ENCODE measurements at places on chromosomes 6 and 20.

GRCh38 chr6:164151161-164152120, 736.9 kb downstream of the QKI start:
- DNase-seq, result no peak

- no peak for DNase-seq
Measured at GRCh38 chr6:88141561-88142296, 24.4 kb downstream of the CNR1 start.

DNA sequence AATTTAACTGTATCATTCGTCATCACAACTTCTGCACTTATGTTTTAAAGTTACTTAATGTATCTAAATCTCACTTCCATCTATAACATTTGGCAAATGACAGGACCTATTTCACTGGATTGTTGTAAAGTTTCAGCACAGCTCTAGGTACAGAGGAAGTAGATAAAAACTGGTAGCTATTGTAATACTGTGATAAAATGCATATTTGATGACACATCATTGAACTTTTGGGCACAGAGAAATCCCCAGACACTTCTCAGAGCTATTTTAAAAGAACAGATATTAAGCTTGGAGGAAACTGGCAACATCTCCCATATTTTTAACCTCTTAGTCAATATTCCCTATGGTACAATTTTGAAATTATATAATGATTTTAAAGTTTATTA, 138.7 kb downstream of the RFPL4B start:
- no peak for DNase-seq

GRCh38 chr20:13549451-13549850, 89.3 kb downstream of the TASP1 start:
- DNase-seq, result no peak

GRCh38 chr6:125271486-125272159, 30.1 kb downstream of the HDDC2 start:
- DNase-seq, result no peak

- no peak for DNase-seq
Measured at GRCh38 chr6:137806914-137807682, 60.0 kb upstream of the TNFAIP3 start.

- peak; percentile 28 for DNase-seq
Measured at GRCh38 chr20:49846206-49846807, 33.7 kb downstream of the SLC9A8 start.

- DNase-seq, result no peak
Measured at GRCh38 chr6:6930223-6930880, 177.4 kb upstream of the RREB1 start.

GRCh38 chr6:18536591-18537055, 149.5 kb downstream of the RNF144B start:
- DNase-seq, result no peak

GRCh38 chr20:61560361-61560853, 308.3 kb downstream of the CDH4 start:
- no peak for DNase-seq

GRCh38 chr20:3473944-3474343, 3.1 kb downstream of the ATRN start:
- no peak for DNase-seq

GRCh38 chr6:137680705-137681346, 186.2 kb upstream of the TNFAIP3 start:
- no peak for DNase-seq

GRCh38 chr6:105896052-105896820, 189.9 kb upstream of the PRDM1 start:
- no peak for DNase-seq

- no peak for DNase-seq
Measured at GRCh38 chr6:85460154-85460920, 10.5 kb downstream of the NT5E start.

- no peak for DNase-seq
Measured at GRCh38 chr20:35947489-35947888, 6.8 kb downstream of the SCAND1 start.

GRCh38 chr6:108667993-108668392, 107.3 kb downstream of the FOXO3 start:
- no peak for DNase-seq

DNA sequence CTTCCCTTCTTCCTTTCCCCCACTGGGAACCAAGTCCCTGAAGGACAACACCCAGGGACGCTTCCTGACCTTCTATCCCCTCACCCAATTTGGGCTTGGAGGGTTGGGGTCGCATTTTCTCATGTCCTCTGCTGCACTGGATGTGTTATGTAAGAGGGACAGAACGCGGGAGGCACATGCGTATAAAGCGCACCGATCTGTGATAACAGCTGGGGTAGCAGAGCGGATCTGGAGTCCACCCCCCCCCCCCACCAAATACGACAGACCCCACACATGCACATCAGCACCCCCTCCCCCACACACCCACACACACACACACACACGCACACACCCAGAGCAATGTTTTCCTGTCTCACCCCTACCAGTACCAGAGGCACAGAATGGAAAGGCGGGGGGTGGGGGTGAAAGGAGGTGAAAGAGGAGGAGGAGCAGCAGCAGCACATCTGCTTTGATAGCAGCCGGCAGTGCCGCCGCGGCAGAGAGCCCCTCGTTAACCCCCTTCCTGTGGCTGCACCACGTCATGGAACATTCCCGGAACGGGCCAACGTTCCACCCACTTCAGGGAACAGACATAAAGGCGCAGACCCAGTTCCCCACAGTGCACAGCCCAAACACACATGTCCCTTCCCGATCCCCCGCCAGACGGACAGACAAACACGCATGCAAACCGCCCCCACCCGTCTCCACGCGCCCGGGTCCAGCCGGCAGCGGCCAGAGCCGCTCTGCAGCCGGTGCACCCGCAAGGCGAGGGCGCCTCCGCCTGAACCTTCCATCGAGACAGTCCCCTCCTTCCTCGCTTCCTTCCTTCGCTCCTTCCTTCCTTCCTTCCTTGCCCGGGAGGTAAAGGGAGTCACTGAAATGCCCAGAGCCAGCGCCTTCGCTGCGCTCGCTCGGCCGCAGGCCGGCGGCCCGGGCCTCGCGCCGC, 590 bp downstream of the HIVEP2 start:
- DNase-seq, result peak; percentile 93

DNA sequence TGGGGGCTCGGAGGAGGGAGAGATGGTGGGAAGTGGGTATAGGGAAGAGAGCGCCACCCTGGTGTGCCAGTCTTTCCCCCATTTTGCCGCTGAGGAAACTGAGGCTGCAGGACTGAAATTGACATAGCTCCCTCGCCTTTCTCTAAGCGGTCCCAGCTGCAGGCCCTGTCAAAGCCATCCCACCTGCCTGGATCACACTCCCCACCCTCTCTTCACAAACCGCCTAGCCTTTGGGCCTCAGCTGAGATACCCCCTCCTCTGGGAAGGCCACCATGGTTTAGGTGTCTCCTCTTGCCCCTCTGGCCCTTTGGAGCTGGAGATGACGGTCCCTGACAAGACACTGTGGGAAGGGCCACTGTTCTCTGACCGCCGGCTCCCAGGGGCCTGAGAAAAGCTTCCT, 16.9 kb downstream of the SRC start:
- no peak for DNase-seq

GRCh38 chr20:38112930-38113294, 52.2 kb downstream of the TGM2 start:
- no peak for DNase-seq

DNA sequence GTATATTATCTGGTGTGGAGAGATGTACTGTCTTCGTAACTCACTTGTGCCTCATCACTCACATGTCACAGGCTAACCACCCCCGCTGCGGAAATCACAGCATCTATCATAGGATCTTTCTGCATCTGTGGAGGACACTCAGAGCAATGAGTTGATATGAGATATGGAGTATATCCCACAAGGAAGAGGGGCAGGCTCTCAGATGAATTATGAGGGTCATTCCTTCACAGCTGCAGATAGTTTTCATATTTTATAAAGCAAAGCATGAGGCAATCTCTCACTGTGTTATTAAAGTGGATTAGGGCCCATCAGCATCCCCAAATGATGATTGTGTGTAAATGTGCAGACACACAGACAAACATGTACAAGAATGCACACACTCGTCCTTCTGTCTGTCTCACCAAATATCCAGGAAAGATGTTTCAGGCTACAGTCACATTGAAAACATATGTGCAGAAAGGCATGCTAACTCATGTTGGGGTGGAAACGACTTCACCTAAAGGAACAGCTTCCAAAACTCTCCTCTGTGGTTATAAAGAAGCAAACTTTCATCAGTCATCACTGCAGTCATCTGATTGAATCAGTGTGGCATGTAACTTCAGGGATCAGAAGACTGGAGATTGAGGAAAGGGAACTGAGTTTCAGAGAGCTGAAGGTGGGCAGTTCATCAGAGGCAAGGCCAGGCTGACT, 164.7 kb downstream of the FOXC1 start:
- no peak for DNase-seq

GRCh38 chr20:39800111-39800510, 838.0 kb downstream of the DHX35 start:
- DNase-seq, result no peak

DNA sequence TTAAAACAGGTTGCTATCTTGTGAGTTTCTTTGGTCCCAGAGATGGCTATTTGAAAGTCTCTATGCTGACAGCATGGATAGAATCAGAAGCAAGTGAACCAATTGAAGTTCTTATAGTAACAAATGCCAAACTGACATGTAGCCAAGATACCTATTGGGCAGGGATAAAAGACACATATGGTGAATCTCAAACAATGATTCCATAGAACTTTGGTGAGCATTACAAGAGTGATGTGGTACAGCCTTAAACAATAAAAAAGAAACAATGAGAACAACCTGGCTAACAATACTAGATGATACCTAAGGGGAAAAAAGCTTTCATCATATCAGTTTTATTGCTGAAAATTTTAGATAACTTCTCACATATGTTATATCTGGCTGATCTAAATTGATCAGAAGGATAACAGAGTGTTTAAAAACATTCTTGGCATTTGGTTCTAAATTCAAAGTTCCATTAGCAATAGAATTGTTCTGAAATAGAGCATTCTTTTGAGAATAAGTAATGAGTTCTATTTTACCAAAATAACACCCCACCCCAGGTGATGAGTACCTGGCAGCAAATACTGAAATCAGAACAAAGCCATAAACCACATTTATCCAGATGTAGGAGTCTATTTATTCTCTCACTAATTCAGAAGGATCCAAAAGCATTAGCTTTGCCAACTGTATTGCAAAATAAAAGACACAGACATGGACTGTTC, 5.8 kb upstream of the HMGCLL1 start:
- DNase-seq, result no peak

GRCh38 chr20:61246269-61246668, 5.8 kb upstream of the CDH4 start:
- no peak for DNase-seq

DNA sequence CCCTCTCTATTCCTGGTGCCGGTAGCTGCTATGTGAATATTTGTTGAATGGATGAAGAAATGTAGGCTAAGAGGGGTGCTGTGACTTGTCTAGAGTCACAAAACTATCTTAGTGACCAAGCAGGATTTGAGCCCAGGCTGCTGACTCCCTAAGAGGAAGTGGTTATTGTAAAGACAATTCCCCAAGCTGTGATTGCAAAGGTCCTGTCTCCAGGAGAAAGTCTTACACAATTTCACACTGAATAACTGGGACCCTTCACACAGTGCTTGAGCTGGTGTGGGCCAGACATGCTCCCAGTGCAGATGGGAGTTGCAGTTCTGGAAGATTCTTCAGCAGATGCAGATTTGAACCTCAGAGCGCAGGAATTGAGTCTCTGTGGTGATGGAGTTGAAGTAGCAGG, 38.1 kb downstream of the IYD start:
- no peak for DNase-seq

DNA sequence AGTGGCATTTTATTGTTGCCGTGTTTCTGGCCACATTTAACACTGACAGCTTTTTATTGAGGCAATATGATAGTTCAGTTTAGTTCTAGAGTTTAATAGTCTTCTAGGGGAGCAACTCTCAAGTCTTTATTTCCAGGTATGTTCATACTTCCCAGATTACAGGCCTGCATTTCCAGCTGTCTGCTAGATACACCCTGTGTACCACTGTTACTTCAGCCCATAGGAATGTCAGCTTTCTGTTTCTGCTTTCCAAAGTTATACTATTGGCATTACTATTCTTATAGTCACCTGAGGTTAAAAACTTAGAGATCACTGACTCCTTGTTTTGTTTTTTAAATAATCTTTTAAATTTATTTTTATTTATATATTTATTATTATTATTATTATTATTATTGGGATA, 7.6 kb downstream of the ZNF451 start:
- no peak for DNase-seq

- peak; percentile 72 for DNase-seq
Measured at GRCh38 chr6:24720131-24720603, 1.2 kb upstream of the C6orf62 start.

- DNase-seq, result no peak
Measured at GRCh38 chr20:56360908-56361205, 2.1 kb downstream of the FAM210B start.

- peak; percentile 30 for DNase-seq
Measured at GRCh38 chr6:41940759-41941279, 789 bp downstream of the CCND3 start.

- DNase-seq, result no peak
Measured at GRCh38 chr20:63169681-63170080, 46.2 kb downstream of the YTHDF1 start.

DNA sequence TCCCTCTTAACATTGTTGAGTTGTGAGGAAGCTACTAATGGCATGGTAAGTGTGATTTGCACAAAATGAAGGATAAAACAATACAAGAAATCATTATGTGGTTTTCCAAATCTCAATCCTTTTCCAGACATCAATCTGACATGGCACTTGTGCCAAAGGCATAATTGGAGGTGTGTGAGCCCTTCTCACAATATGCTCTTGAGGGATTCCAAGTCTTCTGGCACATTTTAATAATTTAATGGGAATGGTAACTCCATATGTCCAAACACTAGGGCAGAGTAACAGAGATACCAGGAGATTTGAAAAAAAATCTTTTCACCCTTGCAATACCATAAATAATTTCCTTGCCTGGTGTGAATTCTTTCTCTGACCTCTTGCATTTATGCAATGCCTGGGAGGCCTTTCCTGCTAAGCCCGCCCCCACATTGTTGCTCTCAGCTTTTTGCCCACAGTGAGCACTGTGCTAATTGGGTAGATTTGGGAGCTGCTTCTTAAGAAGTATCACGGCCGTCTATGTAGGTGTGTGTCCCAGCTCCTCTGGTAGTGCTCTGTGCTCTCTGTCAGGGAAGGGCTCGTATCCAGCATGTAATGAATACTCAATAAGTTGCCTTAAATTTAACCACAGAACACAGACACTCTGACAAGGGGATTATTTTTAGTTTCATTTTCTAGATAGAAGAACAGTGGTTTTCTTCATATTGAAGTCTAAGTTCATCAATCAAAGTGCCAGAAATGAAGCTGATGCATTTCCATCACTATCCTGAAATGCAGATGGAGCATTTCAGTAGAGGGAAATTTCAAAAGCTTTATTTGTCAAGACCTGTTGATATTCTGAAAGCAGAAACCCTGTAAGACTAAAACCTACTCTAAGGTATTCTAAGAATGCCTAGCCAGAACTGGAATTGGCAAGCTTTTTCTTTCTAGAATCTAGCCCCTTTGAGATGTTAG, 54.4 kb upstream of the CEP85L start:
- DNase-seq, result no peak

DNA sequence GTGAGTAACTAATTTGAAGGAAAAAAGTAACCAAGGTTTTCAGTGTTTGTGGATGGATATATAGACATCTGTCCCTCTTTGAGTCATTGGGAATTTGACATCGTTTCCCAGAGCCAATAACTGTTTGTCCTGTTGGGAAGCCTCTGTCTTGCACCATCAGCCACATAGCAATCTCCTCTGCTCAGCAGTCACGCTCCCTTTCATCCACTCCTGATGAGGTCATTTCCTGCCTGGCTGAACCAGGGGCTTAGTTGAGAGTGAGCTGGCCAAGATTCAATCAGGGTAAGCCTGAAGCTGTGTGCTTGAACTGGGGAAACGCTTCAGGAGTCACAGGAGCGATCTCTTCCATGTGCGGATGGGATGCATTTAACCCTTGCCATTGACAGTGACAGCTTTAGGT, 121.5 kb upstream of the FOXQ1 start:
- no peak for DNase-seq

All from stimulated activated CD8-positive, alpha-beta memory T cell treated with anti-CD3 and anti-CD28 coated beads, Interleukin-12 subunit alpha, Interleukin-12 subunit beta, amount 100 ng/mL, for 1 hour (primary cell).